Activated T-helper 1 cell treated with Interleukin-2 at 50 U/mL for 16 hours (primary cell): ENCODE measurements at places on chromosomes 7 and 10.

- no peak for DNase-seq
These were observed 102.9 kb upstream of the PHYHIPL start for GRCh38 chr10:59073456-59074053.

- no peak for DNase-seq
These were observed 80.4 kb upstream of the BMPER start for GRCh38 chr7:33824911-33825459.

GRCh38 chr10:21213381-21213780 lies 312.1 kb downstream of the SKIDA1 start:
- DNase-seq, result no peak

- no peak for DNase-seq
These were observed 12.1 kb upstream of the NPVF start for GRCh38 chr7:25240340-25240739.

GRCh38 chr7:101502466-101503098 lies 126.5 kb downstream of the MYL10 start:
- no peak for DNase-seq

GRCh38 chr10:123019941-123020703 lies 11.3 kb downstream of the ACADSB start:
- no peak for DNase-seq

DNA sequence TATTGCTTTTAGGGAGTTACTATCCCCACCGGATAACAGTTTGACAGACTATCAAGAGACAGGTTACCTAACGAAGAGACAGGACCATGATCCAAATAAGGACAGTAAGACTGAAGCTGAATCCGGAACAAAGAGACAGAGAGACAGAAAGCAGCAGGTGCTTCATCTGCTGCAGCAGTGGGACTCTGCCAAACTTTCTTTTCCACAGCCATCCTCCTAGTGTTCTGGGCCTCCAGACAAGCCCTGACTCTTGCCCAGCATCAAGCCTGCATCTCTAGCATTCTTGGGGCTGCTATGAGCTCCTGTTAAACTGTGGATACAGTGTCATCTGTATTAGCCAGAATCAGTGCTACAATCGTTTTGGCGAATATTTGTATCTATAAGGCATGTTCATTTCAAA lies 761.7 kb downstream of the GRID1 start:
- no peak for DNase-seq

GRCh38 chr7:24871770-24872169 lies 108.2 kb downstream of the OSBPL3 start:
- DNase-seq, result no peak

DNA sequence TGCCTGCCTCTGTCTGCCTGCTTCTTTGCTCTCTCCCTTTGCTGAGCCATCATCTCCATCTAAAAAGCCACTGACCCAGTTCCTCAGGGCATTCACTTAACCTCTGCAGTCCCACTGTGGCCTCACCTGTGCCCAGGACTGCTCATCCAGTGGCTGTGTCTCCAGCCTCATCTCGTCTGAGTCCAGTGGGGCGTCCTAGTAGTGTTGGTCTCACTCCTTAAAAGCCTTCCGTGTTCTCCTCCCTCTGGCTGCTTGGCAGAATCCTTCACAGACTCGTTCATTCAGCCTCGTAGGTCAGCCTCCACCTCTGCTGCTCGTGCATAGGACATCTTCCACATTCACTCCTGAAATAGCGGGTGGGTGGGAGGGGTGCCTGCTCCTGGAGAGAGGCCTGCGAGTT lies 7.3 kb downstream of the RARRES2 start:
- DNase-seq, result no peak

DNA sequence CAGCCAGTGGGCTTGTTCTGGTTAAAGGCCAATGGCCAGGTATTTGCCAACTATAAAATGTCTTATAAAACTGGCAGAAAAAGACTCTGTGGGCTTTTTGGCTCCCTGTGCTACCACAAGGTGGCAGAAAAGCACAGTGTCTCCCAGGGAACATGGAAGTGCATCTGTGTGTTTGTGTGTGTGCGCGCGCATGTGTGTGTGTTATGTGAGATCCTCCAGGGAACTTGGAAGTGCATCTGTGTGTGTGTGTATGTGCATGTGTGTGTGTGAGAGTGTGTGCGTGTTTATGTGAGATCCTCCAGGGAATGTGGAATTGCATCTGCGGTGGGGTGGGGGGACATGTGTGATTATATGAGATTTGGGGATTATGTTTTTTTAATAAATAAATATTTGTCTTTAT lies 30.2 kb upstream of the ABI1 start:
- DNase-seq, result no peak

GRCh38 chr10:97022616-97023015 lies 163.1 kb downstream of the SLIT1 start:
- DNase-seq, result no peak

DNA sequence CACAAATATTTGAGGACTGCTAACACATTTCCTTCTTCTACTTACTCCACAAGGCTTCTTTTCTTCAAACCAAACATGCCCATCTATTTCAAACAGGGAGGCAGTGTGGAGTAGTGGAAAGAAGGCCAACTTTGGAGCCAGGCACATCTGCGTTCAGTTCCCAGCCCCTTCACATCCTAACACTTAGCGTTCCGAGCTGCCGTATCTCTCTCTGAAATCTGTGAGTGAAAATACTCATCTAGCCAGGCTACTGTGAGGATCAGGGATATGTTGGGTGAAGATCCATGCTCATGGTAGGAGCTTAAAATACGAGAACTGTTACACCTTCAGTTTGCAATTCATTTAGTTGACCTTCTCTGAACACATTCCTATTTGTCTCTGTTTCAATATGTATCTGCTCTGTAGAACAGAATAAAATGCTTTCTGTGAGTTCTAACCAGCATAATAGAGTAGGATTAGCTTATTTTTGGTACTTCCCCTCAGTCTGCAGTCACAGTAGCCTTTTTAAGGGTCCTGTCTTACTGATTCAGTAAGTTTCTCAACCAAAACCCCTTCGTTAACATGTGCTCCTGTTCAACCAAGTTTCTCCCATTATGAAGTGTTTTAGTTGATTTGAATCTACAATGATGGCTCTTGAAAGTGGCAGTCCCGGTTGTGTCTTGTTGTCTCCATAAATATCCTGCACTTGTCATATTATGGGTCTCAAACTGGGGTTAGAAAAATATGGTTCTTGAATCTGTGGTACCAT lies 3.3 kb upstream of the MEST start:
- DNase-seq, result no peak
